Lung (tissue), 17 donors: ENCODE measurements at places on chromosomes 12 and 14. TPM values are rescaled to one million over a fixed set of nuclear protein-coding genes. Genes with fewer than 3 reads are reported as not detected.

GRCh38 chr14:56528927-56529326 is 50.7 kb upstream of the TMEM260 start:
- DNase-seq: no peak

The KSR2 gene
- 1.8 TPM for total RNA-seq

DNA sequence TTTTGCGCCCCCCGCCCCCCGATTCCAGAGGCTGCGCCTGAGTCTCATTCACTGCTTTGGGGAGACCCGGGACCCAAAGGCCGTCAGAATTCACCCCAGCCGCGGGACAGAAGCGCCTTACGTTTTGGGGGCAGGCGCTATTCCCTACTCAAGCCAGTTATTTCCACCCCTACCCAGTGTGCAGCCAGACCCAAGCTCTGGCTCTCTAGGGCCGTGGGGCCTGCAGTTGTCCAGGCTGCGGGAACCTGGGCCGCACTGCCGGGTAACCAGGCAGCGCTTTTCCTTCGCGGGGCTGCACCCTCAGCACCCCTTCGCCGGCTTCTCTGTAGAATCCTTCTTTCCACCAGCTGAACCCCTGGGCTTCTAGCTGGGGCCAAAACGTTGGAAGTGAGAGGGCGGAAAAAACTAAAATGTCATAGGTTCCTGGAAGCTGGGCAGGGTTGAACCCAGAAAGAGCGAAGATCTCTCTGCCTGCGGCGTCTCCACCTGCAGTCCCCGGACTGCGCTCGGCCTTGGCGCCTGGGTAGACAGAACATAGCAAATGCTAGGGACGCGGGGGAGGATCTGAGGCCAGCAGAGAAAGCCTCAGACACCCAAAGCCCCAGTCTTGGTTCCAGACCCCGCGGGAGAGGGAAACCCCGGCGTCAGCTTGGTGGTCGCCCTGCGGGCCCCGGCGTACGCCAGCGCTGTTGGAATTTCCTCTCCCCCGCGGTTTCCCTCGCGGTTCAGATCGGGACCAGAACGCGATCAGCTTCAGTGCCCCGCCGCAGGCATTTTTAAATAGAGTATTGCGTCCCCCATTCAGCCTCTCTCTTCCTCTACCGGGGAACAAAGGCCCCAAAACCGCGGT is 18.3 kb downstream of the TBX3 start:
- peak; percentile 35 for DNase-seq

The C1QL4 gene
- not detected for total RNA-seq

The PTCSC3 gene
- 0.64 TPM for total RNA-seq

The RIMBP2 gene
- 1.7 TPM for total RNA-seq

GRCh38 chr14:59511916-59512575 is 27.7 kb downstream of the JKAMP start:
- DNase-seq: peak; percentile 10

DNA sequence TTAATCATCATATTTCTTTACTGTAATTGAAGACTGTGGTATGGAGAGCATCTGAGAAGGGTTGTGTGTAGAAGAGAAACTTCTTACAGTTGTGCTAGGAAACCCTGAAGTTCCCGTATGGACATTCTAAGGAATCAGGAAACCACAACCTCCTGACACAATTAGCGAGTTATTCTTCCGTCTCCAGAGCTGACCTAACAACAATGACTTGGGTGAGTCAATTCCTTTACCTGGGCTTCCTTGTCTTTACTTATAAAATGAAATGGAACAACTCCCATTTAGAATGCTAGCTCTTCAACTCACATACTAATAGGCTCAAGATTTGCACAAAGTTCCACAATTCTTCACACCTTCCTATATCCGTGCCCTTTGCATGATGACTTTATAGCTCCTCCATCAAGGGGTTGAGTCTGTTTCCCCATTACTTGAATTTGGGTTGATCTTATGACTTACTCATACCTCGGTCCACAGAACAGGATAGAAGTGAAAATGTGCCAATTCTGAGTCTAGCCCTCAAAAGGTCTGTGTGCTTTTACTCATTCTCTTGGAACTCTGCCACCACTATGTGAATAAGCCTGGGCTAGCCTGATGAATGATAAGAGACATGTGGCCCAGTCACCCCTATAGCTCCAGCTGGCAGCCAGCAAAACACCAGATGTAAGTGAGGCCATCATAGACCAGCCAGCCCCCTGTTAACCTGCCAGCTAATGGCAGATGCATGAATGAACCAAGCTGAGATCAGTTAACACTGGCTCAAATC is 459.4 kb downstream of the ETNK1 start:
- peak; percentile 34 for DNase-seq

- DNase-seq: no peak
These were observed 12.0 kb downstream of the SOAT2 start for GRCh38 chr12:53115112-53115890.

DNA sequence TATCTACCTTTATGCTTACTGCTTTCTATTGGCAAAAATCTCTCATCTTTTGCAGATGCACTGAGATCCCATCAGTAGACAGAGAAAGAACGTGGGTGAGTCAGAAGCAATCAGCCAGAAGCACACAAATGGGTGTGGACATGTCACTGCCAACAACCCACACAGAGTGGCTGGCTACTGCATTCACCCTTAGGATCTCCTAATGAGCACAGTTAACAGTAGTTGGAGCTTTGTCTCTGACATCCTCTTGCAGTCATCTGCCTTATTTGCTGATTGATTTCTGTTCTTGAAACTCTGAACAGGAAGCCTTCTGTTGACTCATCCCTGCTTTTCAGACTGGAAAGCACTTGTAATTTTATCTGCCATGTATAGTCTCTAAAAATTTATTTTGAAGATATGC is 117.2 kb downstream of the RGS6 start:
- DNase-seq: no peak

The SYCP3 gene
- 0.46 TPM for total RNA-seq

The BCL2L14 gene
- total RNA-seq: 1.8 TPM

GRCh38 chr12:66776974-66777373 is 98.1 kb upstream of the GRIP1 start:
- DNase-seq: no peak

GRCh38 chr12:93116632-93117031 is 187.5 kb upstream of the EEA1 start:
- no peak for DNase-seq

The TRAF3 gene
- 17.3 TPM for total RNA-seq

- DNase-seq: no peak
These were observed 25.4 kb upstream of the PPM1H start for GRCh38 chr12:62960324-62960723.

The PTGER2 gene
- total RNA-seq: 9.8 TPM

DNA sequence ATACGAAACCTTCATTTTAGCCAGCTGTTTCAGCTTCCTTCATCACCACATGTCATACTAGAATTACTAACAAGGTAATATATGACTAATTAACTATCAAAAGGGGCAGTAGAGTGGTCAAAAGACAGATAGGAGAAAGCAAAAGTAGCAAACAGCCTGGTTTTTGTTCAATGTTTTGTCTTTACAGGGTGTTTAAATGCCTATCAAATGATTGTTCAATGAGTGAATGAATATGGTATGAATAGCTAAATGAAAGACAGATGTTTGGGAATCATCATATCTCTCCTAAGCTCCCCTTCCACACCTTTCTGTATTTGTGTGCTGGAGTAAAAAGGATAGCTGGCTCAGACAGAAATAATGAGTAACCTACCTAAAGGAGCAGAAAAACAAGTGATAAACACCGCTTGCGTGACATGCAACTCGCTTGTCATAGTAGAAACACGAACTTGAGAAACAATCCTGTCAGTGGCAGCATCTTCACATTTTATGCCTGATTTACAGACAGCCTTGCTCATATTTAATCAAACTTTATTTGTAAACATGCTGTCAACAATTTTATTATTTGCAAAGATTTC is 34.2 kb downstream of the ABCC9 start:
- DNase-seq: no peak

GRCh38 chr14:59768855-59769375 is 101.7 kb downstream of the RTN1 start:
- DNase-seq: no peak

DNA sequence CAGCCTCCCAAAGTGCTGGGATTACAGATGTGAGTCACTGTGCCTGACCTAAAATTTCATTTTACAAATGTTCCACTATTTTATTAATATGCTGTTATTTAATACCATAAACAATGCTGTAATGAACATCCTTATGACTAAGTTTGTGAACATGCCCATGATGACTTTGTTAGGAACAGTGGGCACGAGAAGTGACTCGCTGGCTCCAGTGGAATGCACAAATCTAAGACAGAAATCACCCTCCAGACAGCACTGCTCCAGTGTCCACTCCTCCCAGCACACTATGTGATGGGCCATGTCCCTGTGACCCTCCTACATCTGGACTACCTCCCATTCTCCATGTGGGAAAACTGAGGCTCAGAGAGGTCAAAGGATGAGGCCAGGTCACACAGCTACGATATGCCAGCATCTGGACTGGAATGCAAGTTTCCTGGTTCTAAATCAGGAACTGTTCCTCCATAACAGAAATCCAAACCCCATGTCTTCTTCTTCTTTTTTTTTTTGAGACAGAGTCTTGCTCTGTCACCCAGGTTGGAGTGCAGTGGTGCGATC is 57.9 kb downstream of the GPR68 start:
- no peak for DNase-seq

- no peak for DNase-seq
These were observed 108.9 kb downstream of the MSRB3 start for GRCh38 chr12:65387396-65387795.

GRCh38 chr12:28539691-28540323 is 349.6 kb downstream of the CCDC91 start:
- DNase-seq: no peak

DNA sequence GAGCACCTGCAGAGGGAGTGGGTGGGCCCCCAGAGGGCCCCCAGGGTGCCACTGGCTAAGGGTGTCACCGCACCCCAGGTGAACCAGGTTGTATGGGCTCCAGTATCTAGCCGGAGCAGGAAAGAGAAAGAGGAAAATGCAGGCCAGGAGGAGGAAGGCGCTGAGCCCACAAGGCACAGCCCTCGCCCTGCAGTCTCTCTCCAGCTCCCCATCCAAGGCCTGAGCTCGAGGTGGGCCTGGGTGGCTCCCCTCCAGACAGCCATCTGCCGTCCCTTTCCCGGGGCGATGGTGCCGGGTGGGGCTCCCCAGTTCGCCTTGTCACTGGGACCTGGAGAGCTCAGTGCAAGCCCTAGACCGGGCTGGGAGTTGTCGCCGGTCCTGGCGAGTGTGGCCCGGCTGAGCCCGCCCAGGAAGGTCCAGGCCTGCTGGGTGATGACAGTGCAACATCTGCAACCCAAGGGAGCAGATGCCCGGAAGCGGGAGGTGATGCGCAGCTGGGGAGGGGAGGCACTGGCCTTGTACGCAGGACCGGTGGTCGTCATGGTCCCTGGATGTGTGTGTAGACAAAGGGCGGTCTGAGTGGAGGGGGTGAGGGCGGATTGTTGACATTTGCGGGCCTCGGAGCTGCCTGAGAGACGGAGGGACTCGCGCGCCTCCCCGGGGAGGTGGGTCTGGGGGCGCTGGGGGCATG is 716 bp downstream of the TMEM179 start:
- DNase-seq: no peak

- DNase-seq: peak; percentile 19
These were observed 35.4 kb downstream of the SPTLC2 start for GRCh38 chr14:77580964-77581505.

GRCh38 chr12:122837306-122838265 is 2.3 kb downstream of the HIP1R start:
- DNase-seq: no peak

- DNase-seq: no peak
These were observed 25.1 kb upstream of the ITGA5 start for GRCh38 chr12:54444206-54444605.

DNA sequence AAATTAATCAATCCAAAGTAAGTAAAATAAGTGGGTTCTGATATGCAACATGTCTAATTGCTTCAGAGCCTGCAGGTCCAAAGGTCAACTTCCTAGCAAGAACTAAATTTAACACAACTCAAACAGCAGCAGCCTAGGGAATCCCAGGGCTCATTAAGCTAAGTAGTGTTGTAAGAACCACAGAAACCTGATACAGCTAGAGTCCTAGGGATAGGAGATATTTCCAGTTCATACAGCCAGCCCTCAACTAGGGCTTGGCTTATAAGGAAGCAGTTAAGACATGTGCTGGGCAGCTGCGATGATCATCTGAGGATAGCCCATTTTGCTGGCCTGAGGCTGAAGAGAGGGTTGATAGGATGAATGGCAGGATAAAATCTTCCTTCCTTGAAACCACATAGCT is at the start of gene OR4Q3:
Gene OR4Q3 (plus strand): TSS at position 316 of the 400 bp plus-strand sequence.
- no peak for DNase-seq

The SLC6A15 gene
- total RNA-seq: not detected

The OTUB2 gene
- 2.1 TPM for total RNA-seq

DNA sequence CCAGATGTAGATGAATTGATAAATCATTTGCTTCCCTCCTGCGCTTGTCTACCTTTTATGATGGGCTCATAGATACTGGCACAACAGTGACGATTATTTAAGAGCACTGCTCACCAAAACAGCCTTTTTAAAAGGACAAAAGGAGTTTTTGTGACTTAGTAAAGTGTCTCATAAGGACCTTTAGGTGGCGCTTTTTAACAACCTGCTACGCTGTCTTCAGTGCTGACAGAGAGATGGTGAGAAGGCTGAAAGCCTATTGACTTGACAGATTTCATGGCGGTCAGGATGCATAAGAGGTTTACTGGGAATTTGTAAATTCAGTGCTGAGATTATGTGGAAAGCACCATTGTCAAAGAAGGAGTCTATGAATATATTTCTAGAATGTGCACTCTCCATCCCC is 87.6 kb downstream of the SLC15A5 start:
- no peak for DNase-seq

DNA sequence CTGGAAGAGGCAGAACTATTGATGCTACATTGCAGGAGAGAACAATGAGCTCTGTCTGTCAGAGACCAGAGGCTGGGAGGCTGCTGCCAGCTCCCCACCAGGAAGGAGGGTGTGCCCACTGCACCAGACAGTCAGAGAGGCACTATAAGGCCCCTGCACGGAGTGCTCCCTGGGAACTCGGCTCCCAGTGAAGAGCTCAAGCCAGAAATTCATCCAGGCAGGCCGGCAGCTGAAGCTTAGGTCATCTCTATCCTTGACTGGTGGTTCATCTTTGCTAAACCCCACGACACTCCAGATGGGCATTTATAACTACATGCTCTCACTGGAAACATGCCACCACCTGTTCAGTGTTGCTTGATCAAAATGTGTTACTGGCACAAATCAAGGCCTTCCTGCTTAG is 65.1 kb upstream of the GPATCH2L start:
- DNase-seq: no peak

- DNase-seq: no peak
These were observed 31.4 kb downstream of the TMEM233 start for GRCh38 chr12:119624966-119625365.

The PRICKLE1 gene
- 12.7 TPM for total RNA-seq
